ENCODE measurements at places on chromosomes 3 and 15. TPM values are rescaled to one million over a fixed set of nuclear protein-coding genes. Genes with fewer than 3 reads are reported as not detected.
A peak's percentile ranks its signal among the peaks of the same experiment; 100 is the strongest.

The JAGN1 gene
- polyA plus RNA-seq, result 36.1 TPM

The CCDC39 gene
- polyA plus RNA-seq, result not detected

The CNBP gene
- 1,257 TPM for polyA plus RNA-seq

The ZNF660 gene
- not detected for polyA plus RNA-seq

The TUBGCP5 gene
- 7.9 TPM for polyA plus RNA-seq

The TMEM40 gene
- 3.3 TPM for polyA plus RNA-seq

The AP4E1 gene
- polyA plus RNA-seq, result 3.2 TPM

The PLA2G4D gene
- not detected for polyA plus RNA-seq

The PLCH1 gene
- not detected for polyA plus RNA-seq

The KCNMB2 gene
- polyA plus RNA-seq, result not detected

The KNL1 gene
- 0.20 TPM for polyA plus RNA-seq

DNA sequence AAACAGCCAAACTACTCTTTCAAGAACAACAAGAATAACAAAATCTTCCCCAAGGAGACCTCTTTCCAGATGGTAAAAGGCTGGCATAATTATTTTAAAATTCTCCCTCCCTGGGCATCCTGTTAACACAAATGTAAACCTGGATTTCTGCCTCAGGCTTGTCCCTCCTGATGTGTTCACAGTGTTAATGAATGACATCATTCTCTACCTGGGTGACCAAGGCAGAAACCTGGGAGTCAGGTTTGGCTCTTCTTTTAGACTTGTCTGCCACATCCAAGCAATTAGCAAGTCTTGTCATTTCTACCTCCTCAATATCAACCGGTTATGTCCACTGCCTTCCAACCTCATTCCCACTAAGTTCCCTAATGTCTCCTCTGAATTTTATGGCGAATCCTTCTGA, 368.7 kb upstream of the TBL1XR1 start:
- DNase-seq, result no peak

DNA sequence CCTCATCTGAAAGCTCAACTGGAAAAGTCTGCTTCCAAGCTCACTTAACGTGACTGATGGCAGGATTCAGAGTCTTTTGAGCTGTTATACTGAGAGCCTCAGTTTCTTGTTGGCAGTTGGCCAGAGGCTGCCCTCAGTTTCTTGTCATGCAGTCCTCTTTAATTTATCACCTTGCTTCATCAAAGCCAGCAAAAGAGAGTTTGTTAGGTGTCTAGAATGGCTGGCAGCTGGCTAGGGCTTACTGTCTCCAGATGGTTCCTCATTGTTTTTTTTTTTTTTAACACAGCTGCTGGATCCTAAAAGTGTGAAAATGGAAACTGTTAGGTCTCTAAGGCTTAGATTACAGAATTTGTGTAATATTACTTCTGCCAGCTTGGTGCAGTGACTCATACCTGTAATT, 310.6 kb downstream of the PDCD6IP start:
- DNase-seq, result no peak

- no peak for DNase-seq
Measured at GRCh38 chr3:102179326-102180177, 255.3 kb upstream of the ZPLD1 start.

DNA sequence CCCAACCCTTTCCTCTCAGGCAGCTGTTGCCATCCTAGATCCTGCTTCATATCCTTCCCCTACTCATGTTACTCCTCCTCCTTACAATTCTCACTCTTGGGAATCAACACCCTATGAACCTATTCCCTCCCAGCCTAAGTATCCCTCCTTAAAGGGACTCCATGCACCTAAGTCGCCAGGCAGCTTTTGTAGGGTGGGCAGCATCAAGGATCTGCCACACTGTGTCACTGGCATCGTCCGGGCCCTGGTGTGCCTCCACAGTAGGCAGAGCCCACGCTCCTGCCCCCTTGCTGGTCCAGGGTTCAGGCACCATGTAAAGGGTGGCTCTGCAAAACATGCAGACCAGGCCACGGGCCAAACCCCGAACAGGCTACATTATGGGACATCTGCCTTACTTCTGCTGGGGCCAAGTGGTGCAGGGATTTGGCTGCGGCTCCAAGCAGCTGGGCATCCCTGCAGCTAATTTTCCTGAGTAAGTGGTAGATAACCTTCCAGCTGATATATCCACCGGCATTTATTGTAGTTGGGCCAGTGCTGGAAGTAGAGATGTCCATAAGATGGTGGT, 53.4 kb downstream of the GSK3B start:
- no peak for DNase-seq

DNA sequence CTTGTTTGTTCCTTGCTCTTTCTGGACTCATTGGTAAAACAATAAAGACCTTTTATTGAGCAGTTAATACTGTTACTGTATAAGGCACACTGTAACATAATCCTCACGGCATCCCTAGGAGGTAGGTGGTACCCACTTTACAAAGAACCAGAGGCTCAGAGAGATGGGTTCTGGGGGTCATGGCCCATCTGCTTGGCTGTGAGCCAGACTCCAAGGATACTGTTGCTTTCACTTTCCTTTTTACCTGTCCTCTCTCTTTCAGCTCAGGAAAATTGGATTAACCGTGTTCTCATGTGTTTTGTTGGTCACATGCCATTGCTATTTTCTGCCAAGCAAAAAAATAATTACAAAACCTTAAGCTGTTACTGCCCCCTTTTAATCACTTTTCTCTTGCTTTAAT, 34.8 kb upstream of the FILIP1L start:
- no peak for DNase-seq

DNA sequence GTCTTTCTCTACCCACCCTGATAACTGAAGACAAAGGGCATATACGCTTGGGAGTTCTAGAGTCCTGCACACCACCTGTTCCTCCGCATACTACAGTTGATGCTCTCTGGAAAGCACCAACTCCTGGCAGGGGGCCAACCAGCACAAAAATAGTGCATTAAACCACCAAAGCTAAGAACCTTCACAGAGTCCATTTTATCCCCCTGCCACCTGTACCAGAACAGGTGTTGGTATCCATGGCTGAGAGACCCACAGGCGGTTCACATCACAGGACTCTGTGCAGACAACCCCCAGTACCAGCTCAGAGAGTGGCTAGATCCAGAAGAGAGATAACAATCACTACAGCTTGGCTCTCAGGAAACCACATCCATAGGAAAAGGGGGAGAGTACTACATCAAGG, 114.4 kb upstream of the POU1F1 start:
- no peak for DNase-seq

GRCh38 chr3:24305795-24306467, 188.7 kb downstream of the THRB start:
- no peak for DNase-seq

DNA sequence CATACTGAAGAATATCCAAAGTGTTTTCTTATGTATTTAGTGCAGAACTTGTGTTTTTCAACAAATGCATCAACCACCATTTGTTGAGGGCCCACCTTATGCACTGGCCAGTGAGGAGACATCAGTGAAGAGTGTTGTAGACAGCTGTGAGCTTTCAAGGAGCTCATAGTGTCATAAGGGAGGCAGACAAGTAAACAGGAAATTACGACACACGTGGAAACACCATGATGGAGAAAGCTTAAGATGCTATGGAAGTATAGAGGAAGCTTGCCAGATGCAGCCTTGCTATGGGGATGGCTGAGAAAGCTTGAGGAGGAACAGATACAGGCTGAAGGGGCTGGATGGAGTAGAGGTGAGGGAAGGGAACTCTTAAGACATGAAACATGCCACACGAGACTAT, 50.8 kb upstream of the PSMD6 start:
- no peak for DNase-seq

DNA sequence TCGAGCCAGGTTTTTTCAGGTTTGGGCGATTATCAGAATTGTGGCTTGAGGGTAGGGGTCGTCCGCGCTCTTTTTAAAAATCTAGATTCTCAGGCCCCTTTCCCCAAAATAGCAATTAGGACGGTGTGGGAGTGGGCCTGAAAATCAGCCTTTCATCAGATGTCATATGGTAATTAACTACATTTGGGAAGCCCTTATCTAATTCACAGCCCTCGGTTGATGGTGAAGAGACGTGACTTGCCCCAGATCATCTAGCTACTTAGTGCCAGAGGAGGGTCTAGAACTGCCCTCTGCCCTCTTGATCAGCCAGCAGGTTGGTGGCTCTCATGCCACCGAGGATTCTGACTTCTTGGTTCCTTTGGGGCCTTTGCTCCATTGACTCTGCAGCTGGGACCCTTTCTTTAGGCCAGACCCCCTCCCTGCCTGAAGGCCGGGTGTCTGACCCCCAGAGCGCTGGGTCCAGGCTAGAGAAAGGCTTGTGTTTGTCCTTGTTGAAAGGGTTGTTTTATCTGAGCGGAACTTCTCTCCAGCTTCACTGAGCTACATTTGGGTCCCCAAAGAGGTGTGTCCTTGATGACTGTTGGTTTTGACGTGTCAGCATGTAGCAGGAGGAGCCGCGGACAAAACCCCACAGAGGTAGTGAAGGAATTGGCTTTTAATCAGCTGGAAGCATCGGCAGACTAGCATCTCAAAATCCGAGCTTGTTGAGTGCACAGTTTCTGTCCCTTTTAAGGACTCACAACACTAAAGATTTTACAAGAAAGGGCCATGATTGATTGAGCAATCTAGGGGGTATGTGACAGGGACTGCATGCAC, 857 bp downstream of the AEN start:
- peak; percentile 13 for DNase-seq

DNA sequence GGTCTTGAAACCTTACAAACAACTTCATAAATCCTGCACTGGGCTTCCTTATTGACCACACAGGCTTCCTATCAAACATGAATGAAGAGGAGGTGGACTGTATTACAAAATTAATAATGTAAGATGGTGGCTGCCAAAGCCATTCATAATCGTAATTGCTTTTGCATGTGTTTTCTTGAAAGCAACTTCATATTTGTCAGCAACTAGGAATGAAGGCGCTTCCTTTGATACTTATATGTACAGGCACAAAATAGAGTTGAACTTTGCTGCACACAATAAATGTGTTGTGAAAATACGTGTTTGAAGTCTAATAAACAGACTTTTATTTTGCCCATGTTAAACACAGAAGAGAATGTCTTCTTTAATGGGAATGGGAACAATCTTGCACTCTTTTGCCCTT, 72.1 kb upstream of the OXTR start:
- DNase-seq, result no peak

- no peak for DNase-seq
Measured at GRCh38 chr3:43797794-43798193, 107.1 kb downstream of the ABHD5 start.

DNA sequence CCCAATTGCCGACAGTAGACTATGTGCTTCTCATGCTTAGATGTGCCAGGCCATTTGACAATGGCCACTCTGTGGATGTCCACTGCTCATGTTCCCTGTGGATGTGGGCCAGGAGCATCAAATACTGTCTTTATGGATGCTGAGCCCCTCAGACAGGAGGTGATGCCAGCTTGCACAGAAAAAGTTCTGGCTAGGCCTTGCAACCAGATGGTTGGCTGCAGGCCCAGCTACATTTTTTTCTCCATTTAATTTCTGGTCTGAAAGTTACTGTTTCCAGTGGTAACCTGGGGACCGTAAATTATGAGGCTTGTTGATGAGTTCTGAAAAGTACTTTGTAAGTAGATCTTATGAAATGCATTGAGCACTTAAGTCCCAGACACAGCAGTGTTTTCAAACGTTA, 228.5 kb downstream of the CHL1 start:
- DNase-seq, result no peak

- DNase-seq, result no peak
Measured at GRCh38 chr3:190338717-190339116, 16.5 kb upstream of the CLDN1 start.

GRCh38 chr3:14441920-14442300, 39.5 kb downstream of the SLC6A6 start:
- DNase-seq, result no peak

DNA sequence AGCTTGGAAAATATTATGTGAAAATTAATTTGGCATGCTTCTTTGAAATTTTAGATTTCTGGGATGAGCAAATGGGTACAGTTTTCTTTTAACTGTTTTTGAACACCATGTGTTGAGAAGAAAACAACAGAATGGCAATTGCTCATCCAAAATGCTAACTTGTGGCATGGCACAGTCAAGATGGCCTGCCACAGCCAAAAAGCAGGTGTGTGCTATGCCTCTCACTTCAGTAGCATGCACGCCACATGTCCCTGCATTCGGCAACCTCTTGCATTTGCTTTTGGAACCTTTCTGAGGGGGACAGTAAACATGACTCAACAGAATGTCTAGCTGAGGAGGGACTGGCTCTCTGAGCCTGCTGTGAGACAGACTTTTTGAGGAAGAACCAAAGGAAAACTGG, 138.5 kb downstream of the TIGIT start:
- DNase-seq, result no peak

GRCh38 chr3:101567528-101568317, 6.1 kb downstream of the TRMT10C start:
- DNase-seq, result no peak

GRCh38 chr15:38243278-38244055, 9.2 kb upstream of the SPRED1 start:
- no peak for DNase-seq

GRCh38 chr3:65303431-65303830, 615.6 kb upstream of the ADAMTS9 start:
- DNase-seq, result no peak
